ENCODE measurements at places on chromosomes 5 and 9.

GRCh38 chr5:179435731-179436315 lies 90.6 kb upstream of the ADAMTS2 start:
- DNase-seq: no peak

- no peak for DNase-seq
Observed at GRCh38 chr5:156584871-156585270, 257.9 kb downstream of the SGCD start.

DNA sequence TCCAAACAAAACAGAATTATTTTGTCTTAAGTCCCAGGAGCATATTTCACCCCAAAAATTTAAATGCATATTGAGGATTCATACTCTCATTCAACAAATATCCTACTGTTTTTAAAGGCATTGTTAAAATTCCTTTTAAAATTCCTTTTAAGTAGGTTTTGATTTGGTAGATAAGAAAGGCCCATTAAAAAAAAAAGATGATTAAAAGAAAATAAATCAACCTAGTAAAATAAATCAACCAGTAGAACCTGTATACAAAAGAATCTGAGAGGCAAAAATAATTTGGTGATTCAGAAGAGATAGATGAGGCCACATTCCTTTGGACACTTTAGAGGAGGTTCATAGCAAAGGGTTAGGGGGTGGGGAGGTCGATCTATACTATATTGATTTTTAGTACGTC lies 585.3 kb upstream of the TLE4 start:
- DNase-seq: no peak

DNA sequence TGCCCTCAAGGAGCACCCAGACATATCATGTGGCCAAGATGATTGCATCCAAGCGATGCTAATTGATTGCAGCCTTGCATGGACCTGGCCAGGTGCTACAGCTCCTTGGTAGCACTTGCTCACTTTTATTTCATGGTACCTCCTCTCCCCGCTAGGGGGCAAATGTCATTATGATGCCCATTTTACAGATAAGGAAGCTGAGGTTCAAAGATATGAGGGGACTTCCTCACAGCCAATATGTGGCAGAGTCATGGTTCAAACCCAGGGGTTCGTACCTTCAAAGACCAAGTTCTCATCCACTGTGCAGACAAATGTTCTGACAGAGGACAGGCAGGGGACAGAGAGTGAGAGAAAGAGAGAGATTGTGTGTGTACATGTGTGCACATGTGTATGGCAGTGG lies 21.9 kb upstream of the KCNMB1 start:
- no peak for DNase-seq

- DNase-seq: no peak
Observed at GRCh38 chr9:98357921-98358535, 102.6 kb upstream of the TBC1D2 start.

- no peak for DNase-seq
Observed at GRCh38 chr9:124606027-124606426, 98.8 kb upstream of the NR5A1 start.

DNA sequence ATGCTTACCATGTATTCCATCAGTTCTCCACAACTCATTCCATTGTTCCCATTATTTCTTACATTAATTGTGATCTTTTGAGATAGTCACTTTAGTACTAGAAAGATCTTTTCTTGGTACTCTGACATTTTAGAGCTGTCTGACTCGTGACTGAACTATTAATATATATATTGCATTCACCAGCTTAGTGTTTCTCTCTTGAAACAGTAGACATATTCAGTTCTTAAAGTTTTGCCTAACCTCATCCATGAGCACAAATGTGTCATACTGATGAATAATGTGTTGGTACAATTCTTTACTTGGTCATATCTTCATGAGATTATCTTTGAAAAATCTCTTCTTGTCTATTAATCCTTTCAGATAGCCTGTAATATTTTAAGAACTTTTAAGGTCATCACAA lies 74.3 kb downstream of the NLN start:
- no peak for DNase-seq

- no peak for DNase-seq
Observed at GRCh38 chr5:55771175-55771655, 33.4 kb downstream of the DDX4 start.

DNA sequence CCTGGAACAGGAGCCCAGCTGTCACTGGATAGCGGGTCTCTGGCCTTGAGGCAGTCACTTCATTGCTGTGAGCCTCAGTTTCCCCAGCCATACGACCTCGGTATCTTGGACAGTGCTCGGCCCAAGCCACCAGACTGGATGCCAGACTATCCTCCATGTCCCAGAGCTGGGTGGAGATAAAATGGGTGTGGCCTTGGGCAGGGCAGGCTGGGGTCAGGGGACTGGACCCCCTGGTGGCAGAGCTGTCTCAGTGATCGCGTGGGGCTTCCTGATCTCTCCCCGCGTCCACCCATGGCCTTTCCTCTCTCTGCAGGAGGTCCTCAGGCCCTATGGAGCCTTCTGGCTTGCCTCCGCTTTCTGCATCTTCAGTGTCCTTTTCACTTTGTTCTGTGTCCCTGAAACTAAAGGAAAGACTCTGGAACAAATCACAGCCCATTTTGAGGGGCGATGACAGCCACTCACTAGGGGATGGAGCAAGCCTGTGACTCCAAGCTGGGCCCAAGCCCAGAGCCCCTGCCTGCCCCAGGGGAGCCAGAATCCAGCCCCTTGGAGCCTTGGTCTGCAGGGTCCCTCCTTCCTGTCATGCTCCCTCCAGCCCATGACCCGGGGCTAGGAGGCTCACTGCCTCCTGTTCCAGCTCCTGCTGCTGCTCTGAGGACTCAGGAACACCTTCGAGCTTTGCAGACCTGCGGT lies 10.0 kb downstream of the SLC2A8 start:
- DNase-seq: no peak

DNA sequence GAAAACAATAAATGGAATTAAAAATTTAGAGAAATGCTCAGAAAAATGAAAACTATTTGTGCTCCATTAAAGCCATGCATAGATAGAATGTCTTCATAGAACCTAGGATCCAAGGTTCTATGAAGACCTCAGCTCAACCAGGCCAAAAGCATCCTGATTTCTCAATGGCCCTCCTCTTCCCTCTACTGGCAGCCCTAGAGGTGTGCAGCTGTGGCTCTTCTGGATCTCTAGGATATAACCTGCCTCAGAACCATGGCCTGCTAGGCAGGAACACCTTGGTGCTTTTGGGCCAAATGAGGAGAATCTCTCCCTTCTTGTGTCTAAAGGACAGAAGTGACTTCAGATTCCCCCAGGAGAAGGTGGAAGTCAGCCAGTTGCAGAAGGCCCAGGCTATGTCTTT lies 15.1 kb downstream of the IFNA1 start:
- no peak for DNase-seq

DNA sequence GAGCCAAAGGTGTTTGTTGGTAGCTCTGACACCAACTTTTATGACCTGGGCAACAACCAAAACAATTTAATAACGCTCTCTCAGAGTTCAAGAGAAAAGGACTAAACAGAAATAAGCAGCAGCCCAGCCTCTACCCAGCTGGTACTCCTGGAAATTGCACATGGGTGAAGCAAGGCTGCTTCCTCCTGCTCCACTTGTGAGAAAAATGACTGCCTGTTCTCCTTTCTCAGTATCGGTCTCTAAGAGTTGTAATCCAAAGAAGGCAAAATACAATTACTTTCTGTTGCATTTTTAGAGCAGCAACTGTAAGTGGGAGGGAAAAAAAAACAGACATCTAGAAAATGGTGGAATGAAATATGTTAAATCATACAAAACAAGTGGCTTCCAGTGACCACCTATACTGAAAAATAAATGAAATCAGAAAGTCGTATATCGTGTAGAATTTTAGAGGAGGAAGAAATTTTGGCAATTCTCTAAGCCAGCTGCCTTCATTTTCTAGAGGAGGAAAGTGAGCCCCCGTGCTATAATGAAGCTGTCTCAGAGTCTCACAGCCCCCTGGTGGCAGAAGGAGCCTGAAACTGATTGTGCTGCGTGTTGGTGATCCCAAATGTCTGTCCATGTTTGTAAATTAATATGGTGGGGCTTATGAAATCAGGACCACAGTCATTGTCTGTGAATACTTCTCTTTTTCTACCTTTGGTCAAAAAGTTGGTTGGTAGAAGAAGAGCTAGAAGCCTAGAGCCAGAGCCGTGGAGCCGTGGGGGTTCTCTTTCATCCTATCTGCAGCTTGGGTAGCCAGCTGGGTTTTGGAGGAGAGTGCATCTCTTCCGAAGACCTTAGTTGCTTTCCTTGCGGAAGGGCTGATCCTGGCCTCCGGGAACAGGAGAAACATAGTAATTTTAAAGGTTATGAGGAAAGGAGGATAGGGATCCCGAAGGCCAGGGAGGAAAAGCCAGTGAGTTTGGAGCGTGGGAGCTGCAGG lies 139.9 kb downstream of the PIP5K1B start:
- no peak for DNase-seq

- DNase-seq: no peak
Observed at GRCh38 chr5:54593779-54594178, 76.2 kb downstream of the SNX18 start.

GRCh38 chr9:77802515-77803293 lies 154.6 kb upstream of the GNA14 start:
- DNase-seq: no peak

DNA sequence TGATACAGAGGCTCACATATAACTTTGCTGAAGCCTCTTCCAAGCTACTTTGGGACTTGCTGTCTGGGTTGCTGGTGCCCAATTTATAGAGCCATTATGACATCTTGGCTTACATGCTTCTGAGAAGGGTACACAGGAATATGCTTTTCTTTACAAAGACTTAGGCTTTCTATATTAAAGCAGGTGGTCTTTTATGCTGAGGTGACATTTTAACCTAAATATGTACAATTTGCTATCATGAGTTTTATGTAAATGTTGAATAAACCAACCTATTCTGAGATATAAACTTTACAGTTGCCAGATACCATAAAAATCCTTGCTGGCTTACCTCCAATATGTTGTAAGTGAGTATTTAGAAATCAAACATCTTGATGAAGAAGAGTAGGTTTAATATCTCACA lies 509.2 kb upstream of the CHD1 start:
- no peak for DNase-seq

GRCh38 chr5:172688349-172689217 lies 47.5 kb downstream of the NEURL1B start:
- DNase-seq: peak; percentile 16

GRCh38 chr5:127313847-127314473 lies 23.4 kb downstream of the MEGF10 start:
- DNase-seq: peak; percentile 46

DNA sequence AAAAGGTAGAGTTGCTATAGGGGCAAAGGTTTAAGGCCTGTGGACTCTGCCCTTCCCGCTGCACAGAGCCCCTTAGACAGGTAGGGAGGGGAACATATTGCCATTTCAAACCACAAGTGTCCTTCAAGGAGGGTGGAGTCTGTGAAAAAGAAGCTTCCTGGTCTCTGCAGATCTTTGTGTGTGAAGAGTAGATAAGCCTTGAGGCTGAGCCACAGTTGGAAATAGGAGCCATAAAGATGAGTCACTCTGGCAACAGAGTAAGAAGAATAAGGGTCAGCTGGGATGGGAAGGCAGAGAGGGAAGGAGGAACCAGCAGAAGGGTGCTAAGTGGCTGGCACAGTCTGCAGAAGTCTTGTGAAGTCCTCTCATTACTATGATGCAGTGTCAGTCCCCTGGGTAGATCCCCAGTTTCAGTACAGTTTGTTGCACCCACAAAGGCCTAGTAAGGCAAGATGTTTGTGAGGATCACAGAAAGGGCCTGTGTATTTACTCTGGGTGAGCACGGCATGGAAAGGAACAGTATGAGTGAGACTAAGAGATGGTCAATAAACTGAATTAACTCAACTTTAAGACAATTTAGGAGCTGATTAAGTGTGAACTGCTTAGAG lies 18.1 kb downstream of the GRXCR2 start:
- no peak for DNase-seq

GRCh38 chr5:83396662-83397061 lies 74.9 kb upstream of the VCAN start:
- no peak for DNase-seq

DNA sequence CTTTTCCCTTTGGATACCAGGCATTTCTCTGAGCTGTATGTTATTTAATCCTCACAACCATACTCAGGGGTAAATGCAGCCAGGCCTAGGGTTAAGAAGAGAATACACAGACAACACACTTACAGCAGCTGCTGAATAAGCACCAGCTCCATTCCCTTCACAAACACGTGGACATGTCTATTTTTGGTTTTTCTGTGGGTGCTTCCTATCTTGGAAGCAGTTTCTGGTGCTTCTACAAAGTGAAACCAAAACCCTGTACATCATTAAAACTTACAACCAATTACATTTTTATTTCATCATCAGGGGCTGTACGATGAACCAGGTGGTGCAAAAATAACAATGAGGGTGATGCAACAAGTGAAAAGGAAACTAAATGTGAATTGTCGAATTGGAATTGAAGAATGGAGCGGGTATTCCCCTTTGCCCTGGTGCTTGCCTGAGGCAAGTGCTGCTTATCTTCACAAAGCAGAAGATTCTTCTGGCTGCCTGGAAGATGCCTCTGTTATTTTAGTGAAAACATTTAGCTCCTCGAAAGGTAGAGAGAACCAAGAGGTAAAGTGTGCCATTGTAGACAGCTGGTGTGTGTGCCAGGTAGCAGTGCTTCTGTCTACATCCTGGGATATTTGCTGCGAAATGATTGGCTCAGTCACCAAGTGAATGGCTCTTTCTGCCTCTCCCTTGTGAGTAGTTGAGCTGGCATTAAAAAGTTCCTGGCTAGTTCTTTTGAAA lies 18.6 kb upstream of the IFNB1 start:
- DNase-seq: no peak

GRCh38 chr9:133658442-133659431 lies 22.6 kb downstream of the DBH start:
- DNase-seq: no peak

GRCh38 chr9:127762111-127762676 lies 16.3 kb downstream of the SH2D3C start:
- no peak for DNase-seq

GRCh38 chr9:38026840-38027527 lies 42.0 kb downstream of the SHB start:
- DNase-seq: no peak

- no peak for DNase-seq
Observed at GRCh38 chr5:157345485-157345884, 79.6 kb downstream of the CYFIP2 start.

DNA sequence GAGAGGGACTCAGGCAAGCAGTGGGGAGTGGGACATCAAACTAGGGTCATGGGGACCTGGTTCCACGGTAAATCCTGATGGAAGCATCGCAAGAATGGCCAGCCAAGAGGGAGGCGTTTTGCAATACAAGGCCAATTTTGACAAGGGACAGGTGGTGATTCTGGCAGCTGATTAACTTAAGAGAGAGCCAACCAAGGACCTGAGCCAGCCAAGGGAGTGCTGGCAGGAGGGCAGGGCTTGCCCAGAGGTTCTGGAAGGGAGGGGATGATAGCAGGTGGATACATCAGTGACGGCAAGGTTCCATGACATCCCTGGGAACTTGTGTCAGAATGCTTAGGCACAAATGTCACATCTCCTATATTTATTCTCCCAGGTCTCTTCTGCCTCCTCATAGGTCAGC lies 32.8 kb upstream of the PUM3 start:
- DNase-seq: no peak

GRCh38 chr5:157926977-157927376 lies 68.0 kb upstream of the CLINT1 start:
- DNase-seq: no peak

- no peak for DNase-seq
Observed at GRCh38 chr9:21465859-21466518, 16.1 kb downstream of the IFNE start.
